ENCODE measurements at places on chromosomes 6 and 20. TPM values are rescaled to one million over a fixed set of nuclear protein-coding genes. Genes with fewer than 3 reads are reported as not detected.
A peak's percentile ranks its signal among the peaks of the same experiment; 100 is the strongest.

The C20orf173 gene
- not detected for total RNA-seq

DNA sequence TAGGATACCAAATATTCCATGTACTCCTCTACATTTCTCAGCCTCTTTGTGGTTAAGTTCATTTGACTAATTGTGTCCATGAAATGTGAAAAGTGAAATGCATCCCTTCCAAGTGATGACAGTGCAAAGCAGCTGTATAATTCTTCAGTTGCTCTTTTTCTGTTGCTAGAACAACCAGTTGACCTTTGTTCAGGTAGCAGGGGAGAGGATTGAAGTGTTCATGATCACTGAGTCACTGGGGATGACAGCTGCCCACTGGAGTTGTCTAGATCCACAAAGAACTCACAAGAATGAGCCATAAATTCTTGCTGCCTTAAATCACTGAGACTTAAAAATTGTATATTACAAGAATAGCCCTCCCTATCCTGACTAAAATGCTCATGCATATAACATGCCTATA is 254.6 kb downstream of the EPHA7 start:
- peak; percentile 31 for DNase-seq

DNA sequence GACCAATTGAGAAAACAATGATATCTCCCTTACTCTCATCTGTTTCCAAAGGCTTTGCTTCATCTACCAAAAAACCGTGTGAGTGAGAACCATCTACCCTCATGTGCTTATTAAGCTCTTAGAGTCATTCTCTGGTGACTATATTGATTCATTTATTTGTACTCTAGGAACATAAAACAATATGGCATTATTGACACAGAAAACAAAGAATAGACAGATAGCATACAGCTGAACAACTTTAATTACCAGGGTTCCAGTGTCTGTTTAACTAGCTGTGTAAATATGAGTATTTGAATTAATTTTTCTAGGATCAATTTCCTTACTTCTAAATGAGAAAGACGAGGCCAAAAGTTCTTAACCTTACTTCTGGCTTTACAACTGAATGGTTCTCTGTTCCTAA is 31.3 kb upstream of the HEY2 start:
- DNase-seq = no peak

The EFCAB8 gene
- total RNA-seq = not detected

DNA sequence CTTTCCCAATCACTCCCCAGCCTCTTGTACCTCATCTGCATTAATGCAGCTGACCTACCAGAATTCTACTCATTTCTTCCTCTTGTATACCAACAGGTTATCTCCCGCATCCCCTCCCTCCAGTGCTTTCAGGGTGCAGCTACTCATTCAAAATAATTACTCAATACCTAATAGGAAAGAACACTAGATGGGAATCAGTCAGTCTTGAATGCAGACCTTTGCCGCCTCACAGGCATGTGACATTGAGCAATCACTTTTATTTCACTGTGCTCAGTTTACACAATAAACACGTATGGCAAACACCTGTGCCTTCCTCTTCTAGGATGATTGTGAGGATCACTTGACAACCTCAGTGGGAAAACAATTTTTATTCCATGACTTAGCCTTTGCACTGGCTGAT is 13.3 kb downstream of the ZSCAN31 start:
- no peak for DNase-seq

GRCh38 chr6:62891065-62891647 is 320.1 kb upstream of the FKBP1C start:
- DNase-seq = peak; percentile 25

The ADAM33 gene
- total RNA-seq = not detected

- peak; percentile 9 for DNase-seq
Measured at GRCh38 chr6:152206072-152206818, 398.8 kb downstream of the ESR1 start.

GRCh38 chr6:102749210-102749971 is 1355.9 kb downstream of the GRIK2 start:
- DNase-seq = no peak

GRCh38 chr6:16766043-16766536 is 4.8 kb upstream of the ATXN1 start:
- peak; percentile 98 for DNase-seq
